CD8-positive, alpha-beta memory T cell (primary cell): ENCODE measurements at places on chromosomes 11 and 22.

DNA sequence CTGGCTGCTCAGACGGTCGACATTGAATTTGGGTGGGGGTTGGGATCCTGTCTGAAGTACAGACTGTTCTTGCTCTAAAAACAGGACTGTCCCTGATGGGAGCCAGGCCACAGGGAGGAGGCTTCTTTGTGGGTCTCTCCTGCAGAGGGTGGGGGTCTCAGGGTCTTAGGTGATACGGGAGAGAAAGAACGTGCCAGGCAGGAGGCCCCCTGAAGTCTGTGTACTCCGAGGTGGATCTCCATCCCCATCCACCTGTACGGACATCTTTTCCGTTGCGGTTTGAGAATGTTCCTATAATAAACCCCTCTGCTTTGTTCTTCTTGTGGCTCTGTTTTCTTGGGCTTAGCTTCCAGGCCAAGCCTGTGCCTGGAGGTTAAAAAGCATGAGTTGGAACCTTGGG lies 15.9 kb downstream of the PSMD13 start:
- DNase-seq, result no peak

GRCh38 chr11:95364324-95365295 lies 133.6 kb upstream of the SESN3 start:
- DNase-seq, result no peak

GRCh38 chr11:128261011-128261421 lies 326.3 kb downstream of the ETS1 start:
- no peak for DNase-seq

DNA sequence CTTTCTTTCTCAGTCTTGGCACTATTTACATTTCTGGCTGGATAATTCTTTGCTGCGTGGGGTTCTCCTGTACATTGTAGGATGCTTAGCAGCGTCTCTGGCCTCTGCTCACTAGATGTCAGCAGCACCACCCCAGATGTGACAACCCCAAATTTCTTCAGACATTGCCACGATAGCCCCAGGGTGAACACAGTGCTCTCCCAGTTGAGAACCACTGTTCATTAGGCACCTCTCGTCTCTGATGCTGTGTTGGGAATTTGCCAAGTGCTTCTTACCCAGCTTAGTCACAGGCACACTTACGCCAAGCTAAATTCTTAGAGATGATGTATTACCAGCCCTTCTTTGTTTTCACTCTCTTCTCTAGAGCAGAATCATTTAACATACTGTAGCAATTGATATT lies 9.4 kb downstream of the TRIM6 start:
- DNase-seq, result no peak

DNA sequence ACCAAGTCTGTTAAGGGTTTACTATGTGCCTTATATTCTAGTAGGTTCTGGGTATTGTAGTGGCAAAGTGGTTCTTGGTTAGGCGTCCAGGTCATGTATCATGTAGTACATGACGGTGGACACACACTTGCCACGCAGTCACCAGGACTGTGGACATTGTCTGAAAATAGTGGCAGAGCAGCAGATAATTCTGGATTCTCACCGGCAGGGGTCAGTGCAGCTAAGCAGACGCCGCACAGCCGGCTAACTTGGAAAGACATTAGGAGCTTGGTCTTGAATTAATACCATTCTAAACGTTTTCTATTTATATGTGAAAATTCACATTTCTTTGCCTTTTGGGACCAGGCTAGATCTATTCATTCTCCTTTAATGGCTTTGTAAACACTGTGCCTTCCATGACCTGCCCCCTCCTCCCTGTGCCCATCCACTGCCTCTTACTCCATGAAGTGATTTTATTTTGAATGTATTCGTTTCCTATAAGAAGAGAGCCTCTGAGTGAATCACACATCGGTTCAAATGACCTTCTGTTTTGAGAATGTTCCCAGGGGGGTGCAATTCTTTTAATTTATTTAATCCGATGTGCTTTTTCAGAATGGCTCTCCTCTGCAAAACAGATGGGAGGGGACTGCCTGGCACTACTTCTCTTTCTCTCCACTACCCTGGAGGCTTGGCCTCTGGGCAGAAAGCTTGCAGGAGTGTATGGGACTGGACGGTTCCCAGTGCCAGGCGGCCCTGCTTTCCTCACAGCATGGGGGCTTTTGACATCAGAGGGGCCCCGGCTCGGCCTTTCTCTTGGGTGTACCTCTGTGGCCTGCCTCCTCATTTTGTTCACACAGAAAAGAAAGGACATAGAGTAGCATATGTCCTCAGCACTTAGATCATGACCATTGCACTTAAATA lies 378.0 kb downstream of the NTM start:
- no peak for DNase-seq

- no peak for DNase-seq
These were observed 2.8 kb downstream of the EFEMP2 start for GRCh38 chr11:65869643-65870306.
